ENCODE measurements at places on chromosomes 11 and 22. TPM values are rescaled to one million over a fixed set of nuclear protein-coding genes. Genes with fewer than 3 reads are reported as not detected.

DNA sequence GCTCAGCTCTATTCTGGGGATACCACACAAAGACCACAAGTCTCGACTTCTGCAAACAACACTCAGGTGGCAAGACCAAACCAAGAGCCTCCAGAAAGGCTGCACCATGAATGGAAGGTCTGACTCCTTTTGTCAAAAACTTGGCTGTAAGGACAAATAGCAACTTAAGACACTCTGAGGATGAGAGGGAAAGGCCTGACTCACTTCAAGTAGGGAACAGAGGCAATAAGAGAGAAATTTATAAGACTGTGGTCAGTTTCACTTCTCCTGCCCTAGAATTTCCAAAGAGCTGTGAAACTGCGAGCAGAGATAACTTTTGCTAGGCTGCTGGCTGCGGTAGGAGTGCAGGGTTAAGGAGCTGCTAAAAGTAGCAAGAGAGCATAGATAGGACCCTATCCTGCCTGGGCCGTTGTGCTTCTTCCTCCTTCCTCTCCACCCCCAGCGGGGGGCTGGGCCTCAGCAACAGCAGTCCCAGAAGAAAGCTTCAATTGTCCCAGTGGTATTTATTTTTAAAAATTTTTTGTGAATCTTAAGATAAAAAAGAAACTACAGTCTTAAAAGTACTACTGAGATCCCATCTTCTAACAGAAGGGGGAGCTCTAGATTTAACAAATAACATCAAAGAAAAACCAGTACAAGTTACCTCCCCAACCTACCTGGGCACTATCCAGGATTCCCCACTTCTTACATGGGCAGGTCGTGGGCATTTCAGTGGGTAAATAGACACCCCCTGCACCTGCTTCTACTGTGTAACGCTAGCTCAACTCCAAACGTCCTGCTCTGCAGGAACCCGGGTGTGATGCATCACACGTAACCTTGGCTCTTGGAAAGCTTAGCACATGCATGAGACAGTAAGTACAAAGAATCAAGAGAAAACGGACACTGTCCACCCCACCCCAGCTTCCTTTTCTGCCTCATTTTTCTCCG is 66.4 kb downstream of the SGSM3 start:
- peak; percentile 51 for DNase-seq
- no peaks in the 10 kb centered on the region for H3K27me3 ChIP-seq
- H3K36me3 ChIP-seq, result peaks cover 28% of the 10 kb centered on the region
- H3K4me3 ChIP-seq, result peak overlapping the region; percentile 34
- peaks cover 61% of the 10 kb centered on the region for H3K4me1 ChIP-seq
- peak overlapping the region; percentile 36 for H3K27ac ChIP-seq

DNA sequence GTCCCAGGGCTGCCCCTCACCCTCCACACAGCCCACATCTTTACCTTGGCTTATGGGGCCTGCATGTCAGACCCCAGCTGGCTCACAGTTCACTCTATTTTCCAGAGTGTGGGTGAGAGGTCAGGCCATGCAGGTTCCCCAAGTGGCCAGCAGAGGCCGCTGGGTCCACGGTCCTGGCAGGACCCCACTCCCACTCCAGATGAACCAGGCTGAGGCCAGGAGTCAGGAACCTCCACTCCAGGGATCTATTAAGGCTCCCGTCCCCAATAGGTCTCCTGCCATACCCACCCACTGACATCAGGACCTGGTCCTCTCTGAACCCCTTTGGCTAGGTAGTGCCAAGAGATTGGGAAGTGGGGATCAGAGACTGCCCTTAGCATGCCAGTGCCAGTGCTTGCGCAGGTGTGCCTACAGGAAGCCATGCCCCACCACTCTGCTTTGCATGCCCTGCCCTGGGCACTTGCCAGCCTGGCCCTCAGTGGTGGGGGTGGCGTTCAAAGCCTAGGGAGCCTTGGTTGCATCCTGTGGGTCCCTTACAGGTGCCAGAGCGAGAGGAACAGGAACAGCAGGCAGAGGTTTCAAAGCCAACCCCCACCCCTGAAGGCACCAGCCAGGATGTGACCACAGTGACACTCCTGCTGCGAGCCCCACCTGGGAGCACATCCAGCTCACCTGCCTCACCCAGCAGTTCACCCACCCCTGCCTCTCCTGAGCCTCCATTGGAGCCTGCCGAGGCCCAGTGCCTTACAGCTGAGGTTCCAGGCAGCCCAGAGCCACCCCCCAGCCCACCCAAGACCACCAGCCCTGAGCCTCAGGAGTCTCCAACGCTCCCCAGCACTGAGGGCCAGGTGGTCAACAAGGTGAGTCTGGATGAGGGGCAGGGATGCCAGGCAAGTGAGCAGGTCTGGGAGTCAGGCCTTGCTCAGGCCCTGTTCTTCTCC is 8.3 kb downstream of the SMTN start:
- peaks cover 36% of the 10 kb centered on the region for H3K4me1 ChIP-seq
- H3K4me3 ChIP-seq, result no peak overlapping the region
- peaks cover 88% of the 10 kb centered on the region for H3K36me3 ChIP-seq
- peak; percentile 5 for DNase-seq
- H3K27me3 ChIP-seq, result no peaks in the 10 kb centered on the region

- no peaks in the 10 kb centered on the region for H3K4me1 ChIP-seq
- peaks cover 3% of the 10 kb centered on the region for H3K27me3 ChIP-seq
- no peak overlapping the region for H3K4me3 ChIP-seq
- no peaks in the 10 kb centered on the region for H3K36me3 ChIP-seq
Observed at GRCh38 chr11:75236062-75236461, 4.5 kb upstream of the TPBGL start.

RAG2 gene
- total RNA-seq, result not detected

FDXACB1 gene
- 1.5 TPM for total RNA-seq

GRCh38 chr11:13928566-13929251 is 33.8 kb upstream of the SPON1 start:
- H3K4me3 ChIP-seq, result no peak overlapping the region
- no peak for DNase-seq
- peaks cover 3% of the 10 kb centered on the region for H3K27me3 ChIP-seq
- no peak overlapping the region for H3K27ac ChIP-seq
- H3K36me3 ChIP-seq, result no peaks in the 10 kb centered on the region
- H3K4me1 ChIP-seq, result peaks cover 5% of the 10 kb centered on the region

- H3K36me3 ChIP-seq, result no peaks in the 10 kb centered on the region
- H3K4me1 ChIP-seq, result peaks cover 39% of the 10 kb centered on the region
- DNase-seq, result no peak
- H3K27me3 ChIP-seq, result no peaks in the 10 kb centered on the region
- H3K4me3 ChIP-seq, result no peak overlapping the region
Observed at GRCh38 chr11:34345540-34345876, 12.3 kb downstream of the ABTB2 start.

GRCh38 chr11:126109941-126110731 is 47.5 kb upstream of the CDON start:
- H3K4me1 ChIP-seq, result peaks cover 44% of the 10 kb centered on the region
- H3K27me3 ChIP-seq, result no peaks in the 10 kb centered on the region
- no peaks in the 10 kb centered on the region for H3K36me3 ChIP-seq
- H3K27ac ChIP-seq, result peak overlapping the region; percentile 38
- no peak overlapping the region for H3K4me3 ChIP-seq
- peak; percentile 43 for DNase-seq

DNA sequence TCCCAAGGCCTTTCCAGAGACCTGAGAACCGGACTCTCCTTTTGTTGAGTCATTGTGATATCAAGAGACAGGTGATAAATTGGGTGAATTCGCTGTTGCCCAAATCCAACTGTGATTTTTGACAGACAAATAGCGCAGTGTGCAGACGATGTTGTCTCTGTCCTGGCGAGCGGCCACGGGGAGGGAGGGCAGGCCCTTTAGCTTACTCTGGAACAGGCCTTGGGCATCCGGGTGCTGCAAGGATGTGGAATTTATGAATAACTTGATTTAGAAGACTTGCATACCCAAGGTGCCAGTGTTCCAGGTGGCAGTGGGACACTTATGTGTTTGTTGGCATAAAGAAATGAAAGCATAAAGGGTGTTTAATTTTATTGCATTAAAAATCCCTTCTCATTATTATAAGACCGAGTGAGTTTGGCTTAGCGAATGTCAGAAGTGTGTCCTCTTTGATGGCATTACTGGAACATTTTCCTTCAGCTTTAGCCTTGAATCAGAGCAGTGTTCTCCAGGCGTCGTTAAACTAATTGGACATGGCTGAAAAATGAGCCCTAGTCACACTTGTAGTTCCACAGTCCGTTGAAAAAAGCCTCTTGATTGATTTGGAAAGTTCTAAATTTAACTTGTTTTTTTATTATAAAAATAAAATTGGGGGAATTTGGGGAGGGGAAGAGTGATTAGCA is 9.4 kb downstream of the LDLRAD3 start:
- no peaks in the 10 kb centered on the region for H3K36me3 ChIP-seq
- no peaks in the 10 kb centered on the region for H3K4me1 ChIP-seq
- DNase-seq, result no peak
- H3K27ac ChIP-seq, result no peak overlapping the region
- no peaks in the 10 kb centered on the region for H3K27me3 ChIP-seq

CENPM gene
- 0.62 TPM for total RNA-seq

HOATZ gene
- not detected for total RNA-seq

DNA sequence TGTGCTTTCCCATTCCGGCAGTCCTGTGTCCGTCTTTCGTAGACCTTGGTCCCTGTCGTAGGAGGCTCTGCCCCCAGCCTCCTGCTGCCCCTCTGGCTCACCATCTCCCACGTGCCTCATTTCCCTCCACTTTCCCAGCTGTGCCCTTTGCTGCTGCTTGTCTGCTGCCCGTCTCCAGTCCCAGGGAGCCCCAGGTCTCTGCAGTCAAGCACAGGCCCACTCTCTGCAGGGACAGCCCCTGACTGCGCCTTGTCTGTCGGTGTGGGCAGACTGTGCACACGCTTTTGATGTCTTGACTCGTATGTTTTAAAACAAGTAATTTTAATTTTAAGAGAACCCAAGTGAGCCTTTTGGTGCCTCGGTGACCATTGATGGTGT is 12.4 kb downstream of the DGCR8 start:
- no peak for DNase-seq
- H3K36me3 ChIP-seq, result peaks cover 100% of the 10 kb centered on the region
- H3K27me3 ChIP-seq, result no peaks in the 10 kb centered on the region
- H3K4me3 ChIP-seq, result no peak overlapping the region
- no peak overlapping the region for H3K27ac ChIP-seq

XKR3 gene
- total RNA-seq, result not detected

SHISAL1 gene
- total RNA-seq, result 1.1 TPM

WNT7B gene
- total RNA-seq, result not detected
